ENCODE measurements at places on chromosomes 2 and 18.

DNA sequence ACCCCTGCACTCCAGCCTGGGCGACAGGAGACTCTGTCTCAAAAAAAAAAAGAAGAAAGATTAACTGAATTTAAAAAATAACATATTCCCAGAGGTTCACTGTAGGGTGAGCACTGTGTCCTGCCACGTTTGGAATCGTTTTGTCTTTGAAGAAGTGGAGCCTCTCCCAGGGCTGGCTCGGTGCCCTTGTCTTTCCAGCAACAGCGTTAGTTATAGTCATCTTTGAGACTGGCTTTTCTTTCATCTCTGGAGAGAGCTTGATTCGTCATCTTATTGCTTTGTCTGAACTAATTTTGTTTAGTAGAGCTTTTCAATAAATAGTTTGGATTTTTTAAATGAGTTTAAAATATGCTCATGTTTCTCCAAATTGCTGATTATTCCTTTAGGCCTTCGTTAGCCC is 50.5 kb downstream of the IMPA2 start:
- DNase-seq = no peak

- no peak for DNase-seq
Observed at GRCh38 chr2:64698668-64699444, 45.1 kb upstream of the SERTAD2 start.

GRCh38 chr2:13543550-13543949 is 826.8 kb downstream of the TRIB2 start:
- DNase-seq = no peak

GRCh38 chr18:41967680-41968079 is 12.6 kb downstream of the PIK3C3 start:
- DNase-seq = no peak

DNA sequence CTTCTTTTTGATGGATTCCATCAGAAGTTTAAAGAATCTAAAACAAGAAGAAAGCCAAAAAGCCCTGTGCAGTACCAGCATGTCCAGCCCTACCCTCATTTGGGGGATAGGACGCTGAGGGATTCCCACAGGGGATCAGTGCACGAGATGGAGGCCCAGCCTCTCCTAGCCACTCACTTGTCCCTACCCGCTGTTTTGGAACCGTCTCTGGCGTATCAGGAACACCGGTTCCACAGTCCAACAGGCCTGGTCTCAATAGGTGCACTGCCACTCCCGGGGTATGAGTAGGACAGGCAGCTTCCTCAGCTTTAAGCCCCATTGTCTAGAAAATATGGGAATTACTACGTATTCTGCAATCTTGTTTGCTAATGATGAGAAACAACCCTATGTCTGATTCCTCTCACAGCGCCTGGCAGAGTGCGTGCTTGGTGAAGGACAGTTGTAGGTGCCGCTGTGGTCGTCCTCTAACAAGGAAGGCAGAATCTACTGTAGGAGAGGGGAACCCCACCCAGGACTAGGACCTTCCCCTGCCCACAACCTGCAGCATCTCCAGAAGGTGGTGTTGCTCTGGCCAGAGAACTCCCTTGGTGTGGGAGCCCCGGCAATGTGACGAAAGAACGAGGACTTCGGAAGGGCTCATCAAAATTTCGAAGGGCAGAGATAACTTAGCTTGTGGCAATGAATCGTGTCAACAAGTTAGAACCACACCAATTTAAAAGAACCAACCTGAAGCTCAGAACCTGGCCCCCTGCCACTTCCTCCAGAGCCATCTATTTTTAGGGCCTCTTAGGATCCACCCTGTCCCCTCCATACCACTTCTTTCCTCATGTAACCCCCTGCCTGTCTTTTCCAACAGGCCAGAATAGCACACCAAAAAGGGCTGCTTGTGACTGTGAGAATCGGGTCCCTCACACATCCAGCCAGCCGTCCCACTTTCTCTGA is 71.7 kb downstream of the POLR1A start:
- no peak for DNase-seq

DNA sequence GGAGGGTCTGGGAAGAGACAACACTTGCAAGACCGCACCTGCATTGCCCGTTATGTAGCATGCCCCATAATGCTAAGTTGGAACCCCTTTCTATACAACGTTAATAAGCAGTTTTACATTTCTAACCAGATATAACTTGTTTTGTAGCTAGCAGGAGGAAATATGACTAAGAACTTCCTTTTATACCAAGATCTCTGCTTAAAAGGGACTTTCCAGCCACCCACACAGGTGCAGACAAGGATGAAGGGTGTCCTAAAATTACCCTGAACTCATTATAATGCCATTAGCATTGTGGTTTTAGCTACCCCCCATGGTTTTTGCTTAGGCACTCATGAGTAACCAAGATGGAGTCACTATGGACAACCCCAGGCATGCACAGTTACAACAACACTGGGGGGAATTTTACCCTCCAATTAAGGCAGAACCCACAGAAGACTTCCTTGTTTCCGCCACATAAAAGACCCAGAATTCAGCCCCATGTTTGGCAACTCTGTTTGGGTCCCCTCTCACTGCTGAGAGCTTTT is 362.8 kb downstream of the CBLN2 start:
- peak; percentile 36 for DNase-seq

GRCh38 chr2:85053802-85054201 is 79.4 kb upstream of the TCF7L1 start:
- no peak for DNase-seq

GRCh38 chr2:146994246-146994645 is 850.6 kb upstream of the ACVR2A start:
- no peak for DNase-seq

DNA sequence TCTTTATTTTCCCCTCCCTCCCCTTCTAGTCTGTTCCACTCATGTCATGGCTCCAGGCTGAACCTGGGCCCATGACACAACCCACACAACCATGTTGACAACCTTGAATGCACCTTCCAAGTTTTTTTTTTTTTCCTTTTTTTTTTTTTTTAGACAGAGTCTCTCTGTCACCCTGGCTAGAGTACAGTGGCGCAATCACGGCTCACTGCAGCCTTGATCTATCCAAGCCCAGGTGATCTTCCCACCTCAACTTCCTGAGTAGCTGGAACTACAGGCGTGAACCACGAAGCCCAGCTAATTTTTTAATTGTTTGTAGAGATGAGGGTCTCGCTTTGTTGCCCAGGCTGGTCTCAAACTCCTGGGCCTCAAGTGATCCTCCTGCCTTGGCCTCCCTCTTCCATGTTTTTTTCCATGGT is 21.9 kb upstream of the ROCK2 start:
- no peak for DNase-seq

DNA sequence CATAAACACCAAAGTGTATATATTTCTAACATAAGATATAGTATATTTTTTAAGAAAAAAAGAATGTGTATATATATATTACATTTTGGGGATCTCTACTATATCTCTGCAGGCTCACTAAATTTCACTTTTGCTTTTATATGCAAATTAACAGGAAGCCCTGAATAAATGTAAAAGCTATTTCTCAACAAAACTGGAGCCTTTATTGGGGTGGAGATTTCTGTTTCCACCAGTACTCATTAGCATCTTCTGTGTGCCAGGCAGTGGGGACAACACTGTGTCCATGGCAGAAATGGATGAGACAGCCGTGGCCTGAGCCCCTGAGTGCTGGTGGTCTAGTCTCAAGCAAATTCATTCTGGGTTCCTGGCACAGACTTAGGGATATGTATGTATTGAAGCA is 41.3 kb downstream of the C18orf63 start:
- DNase-seq = no peak

- DNase-seq = no peak
Observed at GRCh38 chr2:98803405-98804264, 72.7 kb upstream of the MGAT4A start.

GRCh38 chr18:48663931-48664847 is 125.4 kb downstream of the CTIF start:
- peak; percentile 21 for DNase-seq

- no peak for DNase-seq
Observed at GRCh38 chr18:42429196-42429595, 474.2 kb downstream of the PIK3C3 start.

DNA sequence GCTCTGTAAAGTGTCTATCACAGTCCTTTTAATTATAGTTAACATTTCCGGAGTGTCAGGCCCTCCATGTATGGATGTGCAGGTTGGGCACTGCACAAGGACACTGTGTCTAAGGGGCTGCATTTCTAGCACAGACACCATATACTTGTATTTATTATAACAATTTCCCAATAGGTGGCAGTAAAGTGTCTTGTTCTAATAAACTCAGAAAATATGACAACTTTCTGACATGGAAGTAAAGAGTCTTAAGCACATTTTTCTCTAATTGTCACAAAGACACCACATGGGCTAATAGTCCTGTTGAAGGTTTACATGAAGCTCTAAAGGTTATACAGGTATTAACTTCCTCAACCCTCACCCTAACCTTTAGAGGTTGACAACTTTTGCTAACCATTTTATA is 156.6 kb downstream of the DYSF start:
- DNase-seq = no peak

DNA sequence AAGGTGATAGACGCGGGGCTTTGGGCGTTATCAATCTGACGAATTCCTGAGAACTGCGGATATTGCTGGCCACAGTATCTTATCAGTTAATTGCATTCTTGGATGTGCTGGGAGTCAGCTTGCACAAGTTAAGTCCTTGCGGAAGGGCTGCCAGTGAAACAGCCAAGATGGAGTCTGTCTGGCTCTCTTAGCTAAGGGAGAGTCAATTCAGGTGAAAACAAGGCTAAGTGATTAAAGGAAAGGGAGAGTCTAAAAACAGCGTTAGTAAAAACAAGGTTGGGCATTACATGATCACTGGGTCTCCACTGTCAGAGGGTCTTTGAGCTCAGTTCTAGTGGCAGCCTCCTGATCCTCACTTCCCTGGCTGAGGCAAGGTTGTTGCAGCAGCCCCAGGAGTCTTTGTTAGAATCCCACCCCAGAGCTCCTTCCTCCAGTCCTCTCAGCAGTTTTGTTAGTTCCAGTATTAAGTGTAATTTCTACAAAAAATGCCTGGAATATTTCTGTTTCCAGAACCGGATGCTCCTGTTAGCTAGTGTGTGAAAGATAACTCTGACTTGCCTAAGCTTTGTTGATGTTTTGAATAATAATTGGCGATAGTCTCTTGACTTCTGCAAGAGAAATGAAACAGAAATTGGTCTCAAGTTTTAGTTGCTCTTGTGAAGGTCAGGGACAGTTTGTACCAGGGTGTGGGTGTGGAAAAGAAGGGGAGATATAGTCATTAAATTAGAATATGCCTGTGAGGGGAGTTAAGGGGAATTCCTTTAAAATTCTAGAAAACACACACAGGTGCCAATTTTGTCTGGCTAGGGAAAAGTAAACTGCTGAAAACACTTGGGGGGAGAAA is 10.6 kb downstream of the CFLAR start:
- peak; percentile 39 for DNase-seq

DNA sequence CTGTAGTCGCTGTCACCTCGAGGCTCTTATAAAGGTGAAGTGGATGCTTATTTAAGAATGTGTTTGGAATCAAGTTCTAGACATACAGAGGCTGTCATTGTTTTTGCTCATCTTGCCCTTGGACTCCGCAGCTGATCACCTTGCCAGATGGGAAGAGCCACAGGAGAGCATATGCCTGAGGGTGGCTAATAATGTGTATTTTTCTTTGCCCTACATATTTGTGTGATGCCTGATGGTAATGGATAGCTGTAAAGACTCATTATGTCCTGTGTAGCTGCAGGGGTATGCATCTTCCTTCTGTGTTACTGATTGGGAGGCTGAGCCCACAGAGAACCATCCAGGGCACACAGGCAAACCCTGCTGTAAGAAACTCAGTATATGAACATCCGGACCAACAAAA is 61.7 kb downstream of the PRKCE start:
- no peak for DNase-seq

GRCh38 chr2:25453199-25453905 is 111.6 kb upstream of the DNMT3A start:
- no peak for DNase-seq

DNA sequence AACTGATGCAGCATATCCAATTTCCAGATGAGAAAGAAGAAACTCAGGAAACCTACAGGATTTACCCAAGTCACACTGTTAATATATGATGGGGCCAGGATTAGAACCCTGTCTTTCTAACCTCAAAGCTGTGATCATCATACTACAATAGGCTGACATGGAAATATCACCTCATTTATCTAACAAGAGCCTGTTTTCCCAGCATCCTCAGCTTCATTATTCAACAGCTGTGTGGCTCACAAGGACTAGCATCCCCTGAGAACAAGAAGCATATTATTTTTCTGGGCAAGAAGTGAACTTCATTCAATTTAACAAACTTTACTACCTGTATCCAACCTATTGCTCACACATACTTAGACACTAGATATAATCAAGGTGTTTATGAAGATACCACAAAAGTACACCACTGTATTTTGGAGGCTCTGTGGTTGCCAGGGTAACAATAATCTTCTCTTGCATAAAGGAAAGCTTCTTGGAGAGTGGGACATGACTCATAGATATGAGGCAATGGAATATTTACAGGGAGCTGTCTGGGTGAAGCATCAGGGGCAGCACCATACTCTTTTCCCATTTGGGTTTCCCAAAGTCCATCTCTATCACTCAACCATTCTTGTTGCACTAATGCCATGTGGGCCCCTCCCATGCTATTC is 218.2 kb downstream of the RAD51AP2 start:
- DNase-seq = no peak

Data from stimulated activated naive B cell treated with anti-CD40 and anti-IgM and Interleukin-4, amounts not matched to agents 10 μg/mL and 1 μg/mL and 100 μg/mL, for 72 hours (primary cell).